Hematopoietic multipotent progenitor cell treated with erythropoietin and hydrocortisone succinate and interleukin-3 and kit ligand, for 17 days (in vitro differentiated cells): ENCODE measurements at places on chromosomes 4 and X.

DNA sequence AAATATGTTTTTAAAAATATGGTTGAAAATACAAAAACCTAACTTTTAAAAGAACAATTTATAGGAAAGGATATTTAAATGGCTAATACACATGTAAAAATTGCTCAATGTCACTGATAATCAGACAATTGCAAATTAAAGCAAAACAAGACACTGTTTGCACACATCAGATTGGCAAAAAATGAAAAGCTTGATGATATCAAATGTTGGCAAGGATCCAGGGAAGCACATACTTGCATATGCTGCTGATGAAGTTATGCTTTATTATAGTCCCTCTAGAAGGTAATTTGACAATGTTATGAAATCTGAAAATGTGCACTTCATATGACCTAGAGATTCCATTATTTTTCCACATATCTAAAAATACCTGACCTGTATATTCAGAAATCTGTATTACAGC is 45.7 kb upstream of the EPGN start:
- peak; percentile 5 for DNase-seq

- DNase-seq = no peak
These were observed 329.4 kb upstream of the PCDH18 start for GRCh38 chr4:137861682-137862081.

DNA sequence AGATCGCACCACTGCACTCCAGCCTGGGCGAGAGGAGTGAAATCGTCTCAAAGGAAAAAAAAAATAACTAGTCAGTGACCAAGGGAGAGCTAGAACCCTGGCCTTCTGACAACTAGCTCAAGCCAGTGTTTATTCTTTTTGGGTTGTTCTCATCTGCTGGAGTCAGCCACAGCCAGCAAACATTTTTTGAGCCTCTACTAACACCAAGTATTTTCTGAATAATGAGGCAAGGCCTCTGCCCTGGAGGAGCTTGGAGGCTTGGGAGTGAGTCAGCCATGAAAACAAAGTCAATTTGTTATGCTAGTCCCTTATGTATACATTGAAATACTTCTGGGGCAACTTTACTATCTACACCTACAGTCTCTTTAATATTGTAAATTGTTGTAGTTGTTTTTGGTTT is 46.5 kb downstream of the TMA16 start:
- no peak for DNase-seq

DNA sequence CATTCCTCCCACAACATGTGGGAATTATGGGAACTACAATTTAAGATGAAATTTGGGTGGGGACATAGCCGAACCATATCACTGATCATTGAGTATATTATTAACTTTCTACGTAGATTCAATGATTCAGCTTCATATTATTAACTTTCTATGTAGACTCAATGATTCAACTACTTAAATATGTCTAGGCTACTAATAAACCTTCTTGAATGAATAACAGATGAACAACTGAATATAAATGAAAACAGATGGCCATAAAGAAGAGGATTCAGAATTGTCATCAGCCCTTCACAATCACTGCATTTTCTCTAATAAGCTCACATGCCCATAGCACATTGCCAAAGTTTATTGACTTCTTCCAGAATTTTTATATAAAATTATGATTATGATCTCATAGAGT is 57.0 kb downstream of the CEP44 start:
- DNase-seq = no peak

DNA sequence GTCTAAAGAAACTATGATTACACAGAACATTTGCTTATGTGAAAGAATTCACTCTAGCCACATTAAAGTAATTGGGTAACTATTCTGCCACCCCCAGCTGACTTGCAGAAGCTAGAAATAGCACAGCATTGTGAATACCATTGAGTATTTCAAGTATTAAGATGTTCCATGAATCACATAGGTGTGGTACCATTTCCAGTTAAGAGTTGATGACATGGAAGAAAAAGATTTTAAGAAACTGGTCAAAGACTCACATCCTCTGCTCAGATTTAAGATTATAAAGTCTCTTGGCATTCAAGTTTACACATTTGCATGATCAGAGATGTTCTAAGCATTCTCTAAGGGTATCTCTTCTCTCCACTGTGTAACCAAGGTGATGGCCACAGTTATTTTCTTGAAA is 287.5 kb downstream of the CAMK2D start:
- DNase-seq = no peak

DNA sequence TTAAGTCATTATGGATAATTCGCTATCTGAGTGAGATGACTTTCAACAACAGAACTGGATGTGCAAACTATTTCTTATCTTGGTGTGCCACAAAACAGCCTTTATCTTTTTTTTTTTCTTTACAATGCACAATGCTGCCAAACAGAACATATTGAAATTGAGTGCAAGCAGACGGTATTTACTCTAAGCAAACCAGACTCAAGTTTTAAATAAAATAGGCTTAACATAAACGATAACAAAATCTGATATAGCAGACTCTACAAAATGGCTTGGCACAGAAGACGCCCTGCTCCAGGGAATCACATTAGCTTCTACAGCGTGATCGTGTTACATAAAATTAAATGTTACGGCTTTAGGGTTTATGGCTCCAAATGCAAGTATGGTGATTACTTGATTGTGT is 9.6 kb upstream of the STK32B start:
- DNase-seq = no peak

DNA sequence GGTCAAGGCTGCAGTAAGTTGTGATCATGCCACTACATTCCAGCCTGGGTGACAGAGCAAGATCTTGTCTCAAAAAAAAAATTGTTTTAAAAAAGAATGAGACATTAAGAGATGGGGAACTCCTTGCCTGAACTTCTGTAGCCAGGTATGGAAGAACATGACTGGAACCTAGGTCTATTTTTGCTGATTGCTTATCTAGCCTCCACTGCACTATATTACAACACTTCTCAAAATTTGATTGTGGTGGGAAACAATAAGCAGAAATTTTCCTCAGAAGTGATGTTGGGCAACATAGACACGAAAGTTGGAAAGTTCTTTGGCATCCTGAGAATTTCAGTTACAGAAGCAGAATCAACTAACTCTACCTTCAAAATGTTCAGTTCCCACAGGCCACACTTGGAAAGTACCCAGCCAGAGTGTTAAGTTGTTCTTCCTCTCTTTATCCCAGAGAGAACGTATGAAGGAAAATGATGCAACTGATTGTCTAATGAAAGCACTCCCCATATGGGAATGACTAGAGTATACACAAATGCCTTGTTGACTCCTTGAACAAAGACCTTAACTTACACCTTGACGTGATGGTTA is 50.0 kb downstream of the LUZP4 start:
- no peak for DNase-seq

DNA sequence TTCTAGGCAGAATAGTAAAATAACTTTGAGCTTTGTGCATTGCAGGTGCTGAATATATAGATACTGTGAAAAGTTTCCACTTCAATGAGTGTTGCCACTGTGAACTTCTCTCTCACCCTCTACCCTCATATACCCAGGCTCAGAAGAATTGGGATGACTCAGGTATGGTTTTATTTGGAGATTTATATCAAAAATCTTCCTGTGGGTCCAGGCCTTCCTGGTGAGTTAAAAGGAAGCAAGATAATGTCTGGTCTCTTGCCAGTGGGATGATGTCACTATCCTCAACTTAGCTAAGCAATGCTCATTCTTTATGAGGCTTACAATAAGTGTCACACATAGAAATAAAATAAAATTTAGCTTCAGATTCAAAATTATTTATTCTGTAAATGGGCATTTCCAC is 153.3 kb upstream of the TENT5D start:
- no peak for DNase-seq

- no peak for DNase-seq
These were observed 237.8 kb upstream of the ADGRL3 start for GRCh38 chr4:60962286-60962685.

DNA sequence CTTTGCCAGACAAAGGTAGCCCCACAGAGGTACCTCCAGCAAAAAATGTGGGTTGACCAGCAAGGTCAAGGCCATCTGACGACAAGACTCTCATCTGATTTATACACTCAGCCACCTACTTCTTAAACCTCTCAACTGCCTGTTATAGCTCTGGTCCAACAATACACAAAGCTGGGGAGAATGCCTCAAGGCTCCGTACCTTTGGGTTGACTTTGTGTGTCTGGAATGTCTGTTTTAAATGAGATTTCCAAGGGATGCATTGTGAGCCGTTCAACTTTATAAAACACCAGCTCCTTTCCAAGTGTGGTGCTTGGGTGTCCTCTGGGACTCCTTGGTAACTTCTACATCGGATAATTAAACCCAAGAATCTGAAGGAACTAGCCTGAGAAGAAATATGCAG is 167.0 kb upstream of the RPL34 start:
- no peak for DNase-seq

DNA sequence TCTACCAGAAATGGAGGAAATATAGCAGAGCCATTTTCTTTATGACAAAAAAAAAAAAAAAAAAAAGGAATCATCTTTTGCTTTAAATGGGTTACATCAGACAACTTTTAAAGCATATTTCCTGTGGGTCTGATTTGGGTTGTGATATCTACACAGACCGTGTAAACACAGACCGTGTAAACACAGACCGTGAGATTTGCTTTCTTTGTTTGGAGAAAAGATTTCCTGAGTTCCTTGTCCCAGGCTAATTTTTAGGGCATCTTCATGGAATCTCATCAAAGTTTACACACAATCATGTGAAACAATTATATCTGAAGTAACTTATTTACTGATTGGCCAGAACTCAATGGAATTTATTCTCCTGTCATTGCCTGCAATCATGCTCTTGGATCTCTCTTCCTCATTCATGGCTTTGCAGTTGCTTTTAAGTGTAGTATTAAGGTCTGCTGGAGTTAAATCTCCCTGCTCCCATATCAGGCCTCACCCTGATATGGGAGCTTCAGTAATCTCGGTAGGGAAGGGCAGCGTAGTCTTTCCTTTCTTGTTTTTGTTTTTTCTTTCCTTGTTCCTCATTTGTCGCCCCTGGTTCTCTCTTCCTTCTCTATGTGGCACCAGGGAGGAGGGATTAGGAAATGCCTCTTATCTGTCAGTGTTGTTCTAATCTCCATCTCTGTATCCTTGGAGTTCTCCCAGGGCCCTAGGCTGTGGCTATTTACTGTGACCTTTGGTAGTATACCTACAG is 248.6 kb upstream of the JADE1 start:
- DNase-seq = no peak

DNA sequence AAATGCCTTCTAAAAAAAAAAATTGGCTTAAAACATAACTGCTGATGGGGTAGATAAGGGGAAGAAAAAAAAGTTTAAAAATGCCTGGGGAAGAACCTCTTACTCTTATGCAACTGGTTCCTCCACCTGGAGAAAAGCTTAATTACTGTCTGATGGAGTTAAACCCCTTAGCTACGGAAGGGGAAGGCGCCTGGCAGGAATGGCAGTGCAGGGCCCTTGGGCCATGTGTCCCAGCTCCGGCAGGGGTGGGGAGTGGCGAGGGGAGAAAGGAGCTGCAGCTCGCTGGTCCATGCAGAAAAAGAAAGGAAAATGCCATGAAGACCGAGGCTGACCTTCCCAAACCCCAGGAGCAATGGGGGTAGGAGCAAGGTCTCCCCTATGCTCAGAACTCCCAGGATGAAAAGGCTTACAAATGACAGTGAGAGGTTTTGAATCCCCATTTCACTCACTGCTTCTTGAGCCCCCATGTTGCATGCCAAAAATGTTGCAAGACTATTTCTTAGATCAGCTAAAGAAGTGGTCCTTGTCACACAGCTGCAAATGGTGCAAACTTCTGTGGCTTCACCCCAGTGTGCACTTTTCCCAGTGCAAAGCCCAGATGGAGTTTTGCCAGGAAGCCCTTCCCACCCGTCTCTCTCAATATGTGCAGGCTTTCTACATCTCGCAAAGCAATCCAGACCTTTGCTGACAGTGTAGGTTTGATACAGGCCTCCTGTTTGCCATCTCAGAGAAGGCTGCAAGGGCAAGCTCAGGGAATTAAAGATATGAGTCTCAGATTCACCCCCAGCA is 204.8 kb upstream of the CT83 start:
- DNase-seq = no peak

DNA sequence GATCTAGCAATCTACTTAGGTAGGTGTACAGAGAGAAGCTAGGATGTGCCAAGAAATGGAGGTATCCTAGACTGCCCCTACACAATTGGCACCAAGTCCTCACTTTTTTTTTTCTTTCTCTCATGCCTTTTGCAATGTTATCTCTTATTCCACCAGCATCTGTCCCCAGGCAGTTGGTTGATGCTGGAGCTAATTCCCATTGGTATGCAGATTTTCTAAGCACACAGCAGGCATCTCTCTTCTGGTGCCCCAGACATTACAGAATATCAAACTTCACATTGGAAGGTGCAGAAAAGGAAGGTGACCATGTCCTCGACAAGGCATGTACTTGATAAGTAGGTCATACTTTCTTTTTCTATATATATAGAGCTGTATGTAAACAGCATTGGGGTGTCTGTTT is 21.6 kb downstream of the LUZP4 start:
- DNase-seq = no peak

GRCh38 chr4:32440391-32440790 is 1720.2 kb downstream of the PCDH7 start:
- no peak for DNase-seq

DNA sequence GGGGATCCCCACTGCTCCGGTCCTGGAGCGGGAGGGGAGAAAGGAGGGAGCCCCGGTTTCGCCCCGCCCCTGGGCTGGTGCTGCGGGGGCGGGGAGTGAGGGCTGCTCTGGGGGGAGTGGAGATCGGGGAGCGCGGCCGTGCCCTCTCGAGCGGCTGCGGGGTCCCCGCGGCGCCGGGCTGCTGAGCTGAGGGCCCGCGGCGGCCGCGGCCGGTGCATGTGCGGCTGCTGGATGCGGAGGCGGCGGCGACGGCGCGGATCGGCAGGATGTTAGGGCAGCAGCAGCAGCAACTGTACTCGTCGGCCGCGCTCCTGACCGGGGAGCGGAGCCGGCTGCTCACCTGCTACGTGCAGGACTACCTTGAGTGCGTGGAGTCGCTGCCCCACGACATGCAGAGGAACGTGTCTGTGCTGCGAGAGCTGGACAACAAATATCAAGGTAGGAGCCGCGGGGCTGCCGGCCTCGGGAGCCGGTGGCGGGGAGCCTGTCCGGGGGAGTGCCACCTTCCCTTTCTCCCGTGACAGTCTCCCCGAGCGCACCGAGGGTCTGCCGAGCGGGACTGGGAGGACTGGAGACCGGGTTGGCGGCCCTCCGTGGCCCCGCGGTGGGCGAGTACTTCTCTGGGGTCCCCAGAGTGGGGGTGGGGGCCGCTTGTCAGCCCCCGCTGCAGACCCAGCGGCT is at the start of gene ING2:
Gene ING2 (plus strand): TSS at position 129 of the 681 bp plus-strand sequence. CDS start 138 bp downstream, at position 267.
- DNase-seq = no peak

GRCh38 chr4:115454228-115454627 is 340.8 kb upstream of the NDST4 start:
- DNase-seq = no peak

DNA sequence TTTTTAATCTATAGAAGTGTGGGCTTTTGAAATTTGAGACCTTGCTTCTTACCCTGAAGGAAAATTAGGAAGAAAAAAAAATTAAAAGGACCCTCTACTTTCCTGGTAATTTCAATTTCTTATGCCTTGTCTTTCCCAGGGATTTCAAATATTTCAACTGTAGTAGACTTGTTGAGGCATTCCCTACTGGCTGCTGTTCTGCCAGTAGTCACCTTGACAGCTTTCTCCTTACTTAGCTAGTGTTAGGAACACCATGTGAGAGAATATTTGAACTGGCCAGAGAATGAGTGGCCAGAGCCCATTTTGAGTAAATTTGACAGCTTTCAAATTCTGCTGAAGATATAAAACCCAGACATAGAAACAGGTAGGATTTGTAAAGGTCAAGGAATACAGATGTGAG is 24.0 kb upstream of the GBA3 start:
- no peak for DNase-seq

- DNase-seq = no peak
These were observed 100.9 kb upstream of the RADX start for GRCh38 chrX:106510713-106511403.
